Fibroblast of gingiva (primary cell): ENCODE measurements at places on chromosomes 2 and 18.
A peak's percentile ranks its signal among the peaks of the same experiment; 100 is the strongest.

GRCh38 chr18:37762076-37762621, 196.6 kb upstream of the CELF4 start:
- DNase-seq = no peak

GRCh38 chr2:102707796-102708695, 53.8 kb upstream of the TMEM182 start:
- DNase-seq = no peak

DNA sequence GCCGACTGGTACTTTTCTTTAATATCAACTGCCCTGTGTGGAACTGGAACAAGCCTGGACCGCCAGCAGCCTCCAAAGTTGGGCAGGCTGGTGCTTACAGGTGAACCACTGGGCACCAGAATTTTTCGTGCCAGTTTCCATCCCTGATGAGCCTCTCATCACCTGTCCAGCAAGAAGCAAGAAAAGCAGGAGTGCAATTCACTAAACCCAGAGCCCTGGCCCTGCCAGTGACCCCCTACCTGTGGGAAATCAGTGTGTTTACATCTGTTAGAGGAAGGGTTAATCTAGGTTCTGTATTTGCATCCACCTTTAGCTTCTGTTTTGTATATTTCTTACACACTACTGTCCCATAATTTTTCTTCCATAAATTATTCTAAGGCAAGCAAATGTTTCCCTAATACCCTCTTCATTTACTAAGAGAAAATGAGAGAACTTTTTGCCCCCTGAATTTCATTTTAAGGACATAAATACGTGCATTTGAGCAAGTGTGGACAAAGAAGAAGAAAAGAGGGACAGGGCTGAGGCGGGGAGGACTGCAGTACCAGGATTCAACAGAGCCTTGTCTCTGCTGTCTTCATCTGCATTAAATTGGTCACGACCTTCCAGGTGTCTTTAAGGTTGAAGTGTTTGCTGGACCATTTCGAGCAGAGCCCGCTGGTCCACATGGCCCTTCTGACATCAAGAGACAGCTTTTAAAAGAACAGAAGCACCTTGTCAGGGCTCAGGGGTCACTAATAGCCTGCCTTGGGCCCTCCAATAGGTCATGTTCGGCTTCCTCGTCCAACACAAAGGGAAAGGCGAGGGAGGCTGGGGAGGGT, 763.1 kb downstream of the BCL11A start:
- DNase-seq = no peak

- DNase-seq = no peak
These were observed 488.7 kb downstream of the DCDC2C start for GRCh38 chr2:4192119-4192518.

GRCh38 chr2:1635823-1636222, 108.5 kb downstream of the PXDN start:
- DNase-seq = no peak

- DNase-seq = no peak
These were observed 40.5 kb upstream of the BMP10 start for GRCh38 chr2:68911709-68912108.

- no peak for DNase-seq
These were observed 262.6 kb upstream of the HDAC4 start for GRCh38 chr2:239663364-239663924.

DNA sequence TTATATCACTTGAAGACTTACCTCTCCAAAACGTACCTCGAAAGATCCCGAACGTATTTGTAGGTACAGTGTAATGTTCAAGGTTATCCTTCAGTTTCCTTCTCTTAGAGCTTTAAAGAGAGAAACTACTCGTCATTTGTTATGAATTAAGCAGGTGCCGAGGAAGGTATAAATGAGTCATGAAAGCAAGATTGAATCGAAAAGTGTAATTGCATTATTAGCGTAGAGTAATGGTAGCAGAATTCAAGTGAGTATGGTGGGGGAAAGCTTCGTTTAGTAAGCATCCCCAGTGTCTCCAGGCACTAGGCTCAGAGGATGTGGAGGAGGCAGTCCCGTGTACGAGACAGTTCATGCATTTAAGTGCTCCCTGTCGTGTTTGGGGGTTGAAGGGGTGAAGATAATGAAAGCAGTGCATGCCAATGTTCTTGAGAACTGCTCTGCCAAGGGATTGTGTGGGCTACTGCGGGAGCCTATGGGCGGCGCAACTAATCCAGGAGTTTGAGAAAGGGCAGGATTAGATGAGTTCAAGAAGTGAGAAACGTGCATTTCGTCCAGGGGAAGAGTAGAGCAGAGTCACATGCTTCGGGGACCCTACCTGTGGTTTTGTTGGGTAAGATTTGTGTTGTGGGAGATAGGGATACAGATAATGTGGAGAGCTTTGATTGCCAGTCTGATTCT, 858 bp downstream of the POLR1B start:
- no peak for DNase-seq

- no peak for DNase-seq
These were observed 106.8 kb downstream of the C1D start for GRCh38 chr2:67955748-67956603.

DNA sequence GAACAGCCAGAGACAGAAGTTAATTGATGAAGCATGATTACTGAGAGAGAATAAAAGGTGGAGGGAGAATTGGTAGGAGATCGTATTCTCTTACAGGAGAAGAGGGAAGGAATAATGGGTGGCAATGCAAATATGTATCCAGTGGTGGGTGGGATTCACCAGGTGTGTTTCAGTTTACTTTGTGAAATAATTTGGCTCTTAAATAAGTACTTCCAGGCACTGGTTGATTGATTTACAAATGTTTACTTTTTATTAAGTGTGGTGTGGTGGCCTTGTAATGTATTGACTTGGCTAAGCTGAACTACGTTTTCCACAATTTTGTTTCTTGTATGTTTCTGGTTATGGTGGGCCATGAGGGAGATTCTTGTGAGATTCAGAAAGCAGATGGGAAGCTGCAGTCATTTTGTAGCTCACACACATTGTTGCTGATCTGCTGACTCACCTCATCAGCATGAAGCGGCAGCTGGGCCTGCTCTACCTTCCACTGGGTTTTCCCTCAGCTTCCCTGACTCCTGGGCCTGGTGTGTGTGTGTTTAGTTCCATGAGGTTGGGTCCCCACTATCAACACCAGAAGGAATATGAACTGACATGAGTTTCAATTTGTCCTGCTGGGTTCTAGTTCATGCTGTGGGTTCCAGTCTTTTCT, 32.6 kb downstream of the MYL12B start:
- no peak for DNase-seq

- no peak for DNase-seq
These were observed 46.3 kb downstream of the ITSN2 start for GRCh38 chr2:24313744-24314632.

DNA sequence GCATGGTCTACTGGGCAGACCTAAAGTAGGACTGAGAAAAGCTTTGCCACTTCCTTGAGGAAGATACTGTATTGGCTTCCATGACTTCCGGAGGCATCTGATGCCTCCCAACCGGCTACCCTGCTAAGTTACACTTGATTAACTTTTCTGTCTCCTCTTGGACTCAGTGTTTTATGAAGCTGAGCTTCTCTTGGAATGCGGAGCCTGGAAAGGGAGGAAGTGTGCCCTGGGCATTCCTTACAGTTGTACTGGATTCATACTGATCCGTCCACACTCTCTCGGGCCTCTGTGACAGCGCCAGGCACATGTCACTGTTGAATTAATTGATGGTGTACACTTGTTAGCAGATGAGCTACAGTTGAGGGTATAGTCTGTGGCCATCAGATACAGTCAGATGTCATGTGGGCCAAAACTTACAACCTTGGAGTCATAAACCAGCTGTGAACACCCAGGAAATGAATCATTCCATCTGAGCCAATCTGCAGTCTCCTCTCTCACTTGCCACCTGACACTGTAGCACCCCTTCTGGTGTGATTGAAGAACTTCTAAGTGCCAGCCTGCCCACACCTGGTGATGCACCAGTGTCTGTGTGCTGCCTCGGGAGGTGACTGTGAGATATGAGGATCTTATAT, 122.5 kb downstream of the FHOD3 start:
- peak; percentile 9 for DNase-seq

DNA sequence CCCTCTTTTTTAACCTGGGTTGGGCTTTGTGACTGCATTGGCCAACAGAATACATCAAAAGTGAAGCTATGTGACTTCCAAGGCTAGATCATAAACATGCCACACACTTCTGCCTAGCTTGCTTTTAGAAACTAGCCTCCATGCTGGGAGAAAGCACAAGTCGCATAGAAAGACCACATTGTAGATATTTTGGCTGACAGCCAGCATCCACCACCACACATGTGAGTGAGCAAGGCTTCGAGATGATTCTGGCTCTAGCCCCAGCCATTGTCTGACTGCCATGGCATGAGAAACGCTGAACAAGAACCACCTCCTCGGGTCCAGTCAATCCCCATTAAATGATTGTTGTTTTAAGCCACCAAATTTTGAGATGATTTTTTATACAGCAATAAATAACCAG, 66.8 kb upstream of the STPG4 start:
- DNase-seq = no peak

DNA sequence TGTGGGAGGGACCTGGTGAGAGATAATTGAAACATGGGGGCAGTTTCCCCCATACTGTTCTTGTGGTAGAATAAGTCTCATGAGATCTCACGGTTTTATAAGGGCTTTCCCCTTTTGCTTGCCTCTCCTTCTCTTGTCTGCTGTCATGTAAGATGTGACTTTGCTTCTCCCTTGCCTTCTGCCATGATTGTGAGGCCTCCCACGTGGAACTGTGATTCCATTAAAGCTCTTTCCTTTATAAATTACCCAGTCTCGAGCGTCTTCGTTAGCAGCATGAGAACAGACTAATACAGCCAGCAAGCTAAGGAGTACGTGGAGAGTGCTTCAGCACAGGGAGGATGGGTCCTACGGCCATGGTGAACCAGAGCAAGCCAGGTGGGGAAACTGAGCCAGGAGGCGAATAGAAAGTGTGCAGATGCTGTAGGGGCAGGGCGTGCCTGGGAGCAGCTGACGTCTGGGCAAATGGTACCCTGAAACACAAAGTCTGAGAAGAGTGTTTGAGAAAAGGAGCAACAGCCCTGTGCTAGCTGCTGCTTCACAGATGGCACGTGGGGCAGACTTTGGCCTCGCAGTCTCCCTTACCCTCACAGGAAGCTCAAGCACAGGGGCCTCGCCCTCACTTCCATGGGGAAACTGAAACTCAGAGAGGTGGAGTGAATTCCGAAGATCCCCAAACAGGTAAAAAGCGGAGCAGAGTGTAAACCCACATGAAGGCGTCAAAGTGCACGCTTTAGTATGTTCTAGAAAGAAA, 64.2 kb downstream of the MYT1L start:
- DNase-seq = no peak

- no peak for DNase-seq
These were observed 170.6 kb upstream of the EPAS1 start for GRCh38 chr2:46126571-46126970.

DNA sequence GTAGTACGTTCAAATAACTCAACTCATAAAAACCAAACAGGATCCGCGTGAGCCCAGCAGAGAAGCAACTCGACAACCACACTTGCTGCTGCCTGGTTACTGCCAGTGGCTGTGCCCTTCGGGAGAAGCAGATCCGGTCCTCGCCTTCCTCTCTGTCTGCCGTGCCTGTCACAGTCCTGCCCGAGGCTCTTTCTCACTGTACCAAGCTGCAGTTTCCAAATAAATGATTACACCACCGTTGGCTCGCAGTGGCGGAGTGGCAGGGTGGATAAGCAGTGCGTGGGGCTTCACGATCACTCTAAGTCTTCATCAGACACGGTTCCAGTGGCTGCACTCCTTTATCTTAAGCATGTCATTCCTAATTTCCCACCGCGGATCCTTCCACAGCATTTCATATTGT, 26.1 kb upstream of the SALL3 start:
- DNase-seq = no peak

DNA sequence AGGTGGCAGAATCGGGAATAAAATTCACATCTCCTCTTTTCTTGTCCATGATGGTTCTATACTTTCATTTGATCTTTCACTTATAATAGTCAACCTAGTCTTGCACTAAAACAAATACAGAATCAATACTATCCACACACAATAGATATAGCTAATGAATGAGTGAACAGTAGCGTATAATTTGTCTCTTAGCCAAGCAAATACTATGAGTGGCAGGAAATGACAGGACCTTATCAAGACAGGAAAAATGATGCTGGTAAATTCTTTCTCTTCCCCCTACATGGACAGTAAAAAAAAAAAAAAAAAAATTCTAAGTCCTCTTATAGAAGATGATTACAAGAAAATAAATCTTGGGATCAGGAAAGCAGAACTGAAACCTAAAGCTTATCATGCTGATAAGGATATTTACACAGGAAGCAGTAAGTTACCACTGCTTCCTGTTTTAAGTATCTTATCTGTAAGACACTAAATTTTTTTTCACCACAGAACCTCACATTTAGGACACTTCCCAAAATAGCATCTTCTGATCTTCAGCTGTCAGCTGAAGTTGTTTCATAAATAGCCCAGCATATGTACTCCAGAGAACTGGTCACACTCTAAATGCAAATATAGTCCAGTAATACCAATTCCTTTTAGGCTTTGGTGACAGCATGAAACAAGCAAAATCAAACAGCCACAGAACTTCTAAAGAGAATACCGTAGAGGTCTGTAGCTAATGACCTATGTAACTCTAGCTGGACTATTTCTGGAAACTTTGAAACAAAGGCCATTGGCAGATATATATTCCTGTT, 27.0 kb downstream of the IRS1 start:
- DNase-seq = no peak

DNA sequence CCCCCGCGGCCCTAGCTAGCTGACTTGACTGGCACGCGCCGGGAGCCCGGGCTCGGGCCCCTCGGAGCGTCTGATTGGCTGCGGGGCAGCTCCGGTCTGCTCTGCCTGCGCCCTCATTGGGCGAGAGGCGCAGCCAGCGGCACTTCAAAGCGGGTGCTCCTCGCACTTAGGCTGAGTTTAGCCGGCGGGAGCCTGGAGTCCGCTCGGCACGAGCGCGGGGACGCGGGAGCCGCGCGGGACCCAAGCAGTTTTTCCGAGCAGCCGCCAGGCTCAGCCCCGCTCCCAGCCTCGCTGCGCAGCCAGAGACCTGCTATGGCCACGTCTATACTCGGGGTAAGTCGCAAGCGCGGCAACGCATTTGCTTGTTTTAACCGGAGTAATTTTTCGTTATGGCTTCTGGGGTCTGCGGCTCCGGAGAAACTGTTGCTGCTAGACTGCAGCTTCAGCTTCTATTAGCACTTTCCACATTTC, at the start of gene SP9:
Gene SP9, plus strand, starts transcription at position 174 of the 471 bp plus-strand sequence. Its CDS starts 139 bp downstream, at position 313.
- no peak for DNase-seq

- peak; percentile 50 for DNase-seq
These were observed 100.2 kb downstream of the TWIST2 start for GRCh38 chr2:238947920-238948710.

DNA sequence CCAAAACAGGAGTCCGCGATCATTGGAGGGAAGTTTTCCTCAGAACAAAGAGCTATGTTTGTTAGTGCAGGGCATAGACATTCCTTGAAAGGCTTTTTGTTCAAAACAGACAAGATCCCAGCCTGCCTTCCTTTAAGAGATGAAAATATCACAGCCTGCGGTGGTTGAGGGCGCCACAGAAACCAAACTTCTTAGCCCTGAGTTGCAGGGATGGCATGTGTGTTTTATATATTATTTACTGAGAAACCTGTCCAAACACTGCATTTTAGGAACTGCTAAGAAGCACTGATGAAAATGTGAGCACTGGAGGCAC, 57.5 kb upstream of the TMEM178A start:
- no peak for DNase-seq
